Kidney glomerular epithelial cell (primary cell): ENCODE measurements at places on chromosomes 5 and 9.
A peak's percentile ranks its signal among the peaks of the same experiment; 100 is the strongest.

- no peak for DNase-seq
Observed at GRCh38 chr9:75960551-75960950, 70.1 kb downstream of the PCSK5 start.

GRCh38 chr5:151140686-151141459, 16.7 kb downstream of the ANXA6 start:
- no peak for DNase-seq

DNA sequence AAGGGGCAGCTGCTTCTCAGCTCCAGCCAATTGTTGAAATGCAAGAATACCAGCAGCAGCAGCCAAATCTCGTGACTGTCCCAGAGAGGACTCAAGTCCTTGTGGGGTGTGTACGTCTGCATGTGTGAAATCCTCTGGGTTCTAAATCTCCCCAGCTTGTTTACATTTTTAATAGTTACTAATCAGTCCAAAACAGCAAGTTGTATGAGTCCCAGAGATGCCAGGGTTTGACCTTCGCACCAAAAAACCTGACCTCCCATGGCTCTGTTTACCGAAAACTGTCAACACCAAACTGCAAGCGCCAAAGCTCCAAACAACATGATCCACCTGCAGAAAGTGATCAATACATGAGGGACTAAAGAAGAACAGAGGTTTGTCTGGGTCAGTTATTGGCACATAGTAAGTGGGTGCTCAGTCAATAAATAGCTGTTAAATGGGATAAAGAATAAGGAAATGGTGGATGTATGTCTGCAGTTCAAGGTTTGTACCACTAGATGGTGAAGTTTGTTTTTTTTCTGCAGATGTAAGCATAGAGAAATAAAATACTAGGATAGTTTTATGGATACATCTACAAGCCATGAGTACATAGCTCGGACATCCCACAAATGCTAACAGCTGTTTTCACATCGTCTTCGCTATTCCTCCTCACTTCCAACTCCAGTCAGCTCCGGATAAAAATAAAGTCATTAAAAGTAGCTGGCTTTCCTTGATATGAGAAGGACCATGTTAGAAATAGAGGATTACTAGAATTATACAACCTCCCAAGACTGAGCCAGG, 85.3 kb upstream of the ADRB2 start:
- peak; percentile 81 for DNase-seq

DNA sequence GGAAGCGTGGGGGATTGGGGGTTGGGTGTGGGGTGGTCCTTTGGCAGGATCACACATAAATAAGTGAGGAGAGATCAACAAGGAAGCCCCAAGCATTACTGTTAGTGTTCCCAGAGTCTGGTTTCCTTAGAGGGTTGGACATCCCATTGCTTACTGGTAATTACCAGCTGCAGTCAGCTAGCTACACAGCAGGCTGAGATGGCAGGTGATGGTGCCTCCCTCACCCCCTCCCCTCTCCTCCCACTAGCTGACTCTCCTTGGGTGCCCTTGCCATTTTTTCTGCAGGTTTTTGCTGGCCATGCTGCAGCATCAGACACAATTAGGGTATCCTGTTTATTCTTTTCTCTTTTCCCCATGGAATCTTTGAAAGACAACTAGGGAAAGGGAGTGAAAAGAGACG, 107.5 kb upstream of the TLR4 start:
- no peak for DNase-seq

DNA sequence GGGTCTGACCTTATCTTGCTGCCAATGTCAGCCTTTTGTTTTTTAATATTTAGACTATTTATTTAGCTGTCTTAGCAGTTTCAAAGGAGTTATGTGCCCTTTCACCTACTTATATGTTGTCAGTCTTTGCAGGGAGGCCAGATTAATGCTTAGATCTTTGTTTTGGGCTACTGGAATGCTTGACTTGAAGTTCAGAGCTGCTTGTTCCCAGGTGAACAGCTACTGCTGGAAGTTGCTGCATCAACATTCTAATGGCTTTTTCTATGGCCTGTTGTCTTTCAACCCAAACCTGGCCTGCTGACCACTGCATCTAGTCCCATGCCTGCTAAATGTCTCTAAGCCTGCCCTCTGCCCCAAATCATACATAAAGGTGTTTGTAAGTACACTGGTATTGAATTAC, 3.0 kb downstream of the SLC22A5 start:
- no peak for DNase-seq

DNA sequence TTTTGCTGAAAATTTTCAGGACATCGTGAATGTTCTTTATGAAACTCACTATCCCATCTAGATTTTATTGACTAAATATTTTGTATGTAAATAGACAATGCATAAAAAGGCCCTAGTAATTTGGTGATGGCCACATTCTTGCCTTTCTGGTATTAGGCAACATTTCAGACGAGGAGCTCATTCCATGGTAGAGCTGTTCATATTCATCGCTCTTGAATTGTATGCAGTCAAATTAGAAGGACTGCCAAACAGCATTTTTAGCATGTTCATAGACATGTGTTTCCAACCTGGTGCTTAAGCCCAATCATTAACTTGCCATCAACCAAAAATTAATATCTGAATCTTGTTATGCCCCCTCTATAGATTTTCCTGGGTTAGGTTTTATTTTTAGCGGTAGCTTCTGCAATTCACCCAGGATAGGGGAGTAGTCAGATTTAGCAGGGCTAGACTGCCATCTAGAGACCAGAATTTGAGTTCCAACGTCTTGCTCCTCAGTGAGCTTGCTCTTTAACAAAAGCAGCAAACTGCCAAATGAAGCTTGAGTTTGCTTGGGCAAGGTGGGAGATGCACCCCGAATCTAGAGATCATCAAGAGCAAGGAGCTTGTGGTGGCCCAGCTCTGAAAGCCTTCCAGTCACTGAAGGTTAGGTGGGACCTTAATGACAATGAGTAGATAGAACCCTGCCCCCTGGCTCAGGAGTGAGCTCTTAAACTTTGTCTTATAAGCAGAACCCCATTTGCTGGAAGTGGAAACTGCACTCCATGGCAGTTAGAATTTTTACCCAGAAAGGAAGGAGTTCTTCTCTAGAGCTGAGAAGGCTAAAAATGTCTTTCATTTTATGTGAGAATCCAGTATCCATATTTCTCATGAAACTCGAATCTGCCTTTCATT, 456.2 kb downstream of the RASEF start:
- DNase-seq: peak; percentile 59

DNA sequence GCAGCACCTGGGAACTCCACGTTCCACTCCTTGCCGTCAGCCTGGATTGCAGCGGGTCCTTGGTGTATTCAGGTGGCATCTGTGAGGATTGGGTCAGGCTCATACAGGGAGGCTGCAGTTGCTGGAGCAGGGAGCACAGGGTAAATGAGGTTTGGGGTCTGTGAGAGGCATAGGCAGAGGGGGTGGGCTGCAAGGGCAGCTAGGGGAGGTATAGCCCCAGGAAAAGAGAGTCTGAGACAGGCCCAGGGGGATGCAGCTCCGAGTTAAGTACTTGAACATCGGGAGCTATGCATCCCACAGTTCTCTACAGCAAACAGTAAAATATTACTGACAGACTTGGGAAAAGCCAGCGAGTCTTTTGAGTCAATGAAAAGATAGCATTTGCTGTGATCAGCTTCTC, 101.6 kb downstream of the TRIO start:
- no peak for DNase-seq

DNA sequence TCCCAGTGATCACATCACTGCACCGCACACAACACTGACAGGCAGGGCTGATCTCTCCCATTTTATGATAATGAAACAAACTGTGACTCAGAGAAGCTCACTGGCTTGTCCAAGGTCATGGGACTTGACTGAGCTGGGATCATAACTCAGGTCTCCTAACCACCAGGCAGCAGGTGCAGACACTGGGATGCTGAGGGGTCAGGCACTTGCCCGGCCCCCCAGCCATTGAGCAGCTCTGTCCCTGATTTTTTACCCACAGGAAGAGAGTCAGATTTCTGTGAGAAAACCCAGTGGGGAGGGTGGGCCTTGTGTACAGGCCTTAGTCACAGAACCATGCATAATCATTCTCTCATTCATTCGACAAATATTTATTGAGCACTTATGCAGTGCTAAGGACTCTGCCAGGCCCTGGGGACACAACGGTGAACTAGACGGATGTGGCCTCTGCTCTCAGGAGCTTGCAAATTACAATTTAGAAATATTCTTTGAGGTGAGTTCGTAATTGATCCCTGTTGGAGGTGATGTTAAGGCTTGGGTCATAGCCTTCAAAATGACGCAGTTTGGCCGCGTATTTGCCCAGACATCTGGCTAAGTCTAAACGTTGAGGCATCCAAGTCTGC, 54.5 kb upstream of the TGFBR1 start:
- DNase-seq: peak; percentile 14

- DNase-seq: no peak
Observed at GRCh38 chr5:37477426-37477825, 98.3 kb downstream of the WDR70 start.

DNA sequence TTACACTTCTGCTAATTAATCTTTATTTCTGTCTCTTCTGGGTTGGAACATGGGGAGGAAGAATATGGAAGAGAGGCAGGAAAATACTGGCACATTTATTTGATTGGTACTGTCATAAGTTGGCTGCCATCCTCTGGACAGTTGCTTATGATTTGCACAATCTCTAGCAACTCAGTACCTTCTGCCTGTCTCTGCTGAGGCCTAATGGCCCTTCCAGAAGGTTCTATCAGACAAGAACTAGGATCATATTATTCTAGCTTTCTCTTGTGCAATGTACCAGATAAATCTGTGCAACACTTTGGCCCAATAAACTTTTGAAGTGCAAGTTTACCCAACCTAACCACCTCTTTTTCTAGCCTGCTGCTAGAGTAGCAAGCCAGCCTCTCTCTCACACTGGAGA, 335.0 kb downstream of the ARRDC3 start:
- DNase-seq: no peak

GRCh38 chr5:169602535-169602934, 19.0 kb downstream of the SPDL1 start:
- DNase-seq: no peak

GRCh38 chr5:55159763-55160492, at the start of gene GPX8:
GPX8 (plus strand) TSS chr5:55160171; CDS start chr5:55160193, 22 bp downstream.
- peak; percentile 97 for DNase-seq

DNA sequence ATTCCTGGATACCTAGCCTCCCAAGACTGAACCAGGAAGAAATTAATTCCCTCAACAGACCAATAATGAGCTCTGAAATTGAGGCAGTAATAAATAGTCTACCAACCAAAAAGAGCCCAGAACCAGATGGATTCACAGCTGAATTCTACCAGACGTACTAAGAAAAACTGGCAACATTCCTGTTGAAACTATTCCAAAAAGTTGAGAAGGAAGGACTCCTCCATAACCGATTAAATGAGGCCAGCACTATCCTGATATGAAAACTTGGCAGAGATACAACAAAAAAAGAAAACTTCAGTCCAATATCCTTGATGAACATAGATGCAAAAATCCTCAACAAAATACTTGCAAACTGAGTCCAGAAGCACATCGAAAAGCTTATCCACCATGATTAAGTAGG, 392.5 kb upstream of the GRAMD2B start:
- no peak for DNase-seq

- peak; percentile 90 for DNase-seq
Observed at GRCh38 chr5:179265514-179266290, 79.6 kb downstream of the ADAMTS2 start.

- DNase-seq: peak; percentile 40
Observed at GRCh38 chr5:168132241-168132641, 159.2 kb upstream of the WWC1 start.

GRCh38 chr9:128493424-128493823, 11.1 kb upstream of the GLE1 start:
- DNase-seq: no peak

GRCh38 chr5:2192496-2192895, 309.8 kb upstream of the IRX4 start:
- no peak for DNase-seq

DNA sequence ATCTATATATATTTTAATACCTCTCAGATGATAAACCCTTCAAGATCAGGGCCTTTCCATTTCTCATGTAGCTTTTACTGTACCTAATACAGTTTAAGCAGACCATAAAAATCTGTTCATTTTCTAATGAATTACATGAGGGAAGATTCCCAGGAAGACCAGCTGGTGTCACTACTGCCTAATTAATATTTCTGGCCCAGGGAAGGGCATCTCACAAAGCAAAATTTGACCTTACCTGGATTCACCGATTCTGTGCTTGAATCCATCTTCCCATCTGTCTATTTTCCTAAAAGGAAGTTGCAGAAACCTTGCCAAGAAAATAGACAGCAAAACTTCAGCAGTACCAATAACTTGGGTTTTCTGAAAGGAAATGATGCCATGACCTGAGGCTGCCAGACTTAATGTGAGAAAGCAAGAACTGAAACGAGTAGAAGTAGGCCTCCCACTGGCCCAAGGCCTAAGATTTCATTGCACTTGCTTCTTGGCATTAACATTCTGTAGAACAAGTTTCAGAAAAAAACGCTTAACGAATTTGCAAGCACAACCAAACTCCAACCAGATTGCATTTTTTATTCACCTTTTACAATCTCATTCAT, 83.0 kb upstream of the GLIS3 start:
- DNase-seq: peak; percentile 27

GRCh38 chr9:76448501-76448900, 10.5 kb upstream of the GCNT1 start:
- DNase-seq: no peak

GRCh38 chr5:116451905-116452450, 122.6 kb downstream of the SEMA6A start:
- DNase-seq: peak; percentile 86

GRCh38 chr5:101955891-101956290, 340.2 kb downstream of the SLCO4C1 start:
- DNase-seq: no peak

DNA sequence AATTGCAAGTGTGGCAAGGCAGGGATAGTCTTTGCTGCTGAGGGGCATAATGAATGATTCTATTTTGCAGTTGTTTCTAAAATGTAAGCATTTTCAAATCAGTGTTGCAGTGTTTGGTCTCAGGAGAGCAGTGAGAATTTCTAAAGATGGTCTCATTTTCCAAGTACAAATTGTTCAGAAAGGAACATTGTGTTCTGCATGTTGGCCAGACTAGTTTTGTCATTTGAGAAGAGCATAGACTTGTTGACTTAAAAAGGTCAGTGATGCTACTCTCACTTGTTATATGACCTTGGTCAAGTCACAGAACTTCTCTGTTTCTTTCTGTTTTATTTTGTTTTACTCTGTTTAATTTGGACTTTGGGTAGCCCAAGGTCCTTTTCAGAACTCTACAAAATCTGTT, 344.6 kb downstream of the OSTF1 start:
- no peak for DNase-seq

DNA sequence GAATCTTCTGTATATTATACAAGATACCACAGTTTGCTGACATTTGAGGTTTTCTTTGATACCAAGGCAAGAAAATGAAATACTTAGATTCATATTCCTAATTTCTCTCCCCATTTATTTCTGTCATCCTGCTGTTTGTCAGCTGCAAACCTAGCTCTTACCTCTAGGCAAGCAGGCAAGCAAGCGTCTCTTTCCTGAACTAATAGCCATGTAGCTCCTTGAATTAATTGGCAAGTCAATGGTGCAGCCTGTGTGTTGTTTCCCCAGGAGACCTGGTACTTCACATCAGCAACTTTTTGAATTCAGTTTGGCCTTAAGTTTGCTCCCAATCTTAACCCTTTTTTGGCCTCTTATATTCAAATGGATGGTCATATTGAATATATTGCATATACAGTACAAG, 573.6 kb upstream of the ARRDC3 start:
- no peak for DNase-seq

GRCh38 chr5:32690153-32690552, 21.0 kb upstream of the NPR3 start:
- DNase-seq: no peak
